ENCODE measurements at places on chromosomes 4 and X.

DNA sequence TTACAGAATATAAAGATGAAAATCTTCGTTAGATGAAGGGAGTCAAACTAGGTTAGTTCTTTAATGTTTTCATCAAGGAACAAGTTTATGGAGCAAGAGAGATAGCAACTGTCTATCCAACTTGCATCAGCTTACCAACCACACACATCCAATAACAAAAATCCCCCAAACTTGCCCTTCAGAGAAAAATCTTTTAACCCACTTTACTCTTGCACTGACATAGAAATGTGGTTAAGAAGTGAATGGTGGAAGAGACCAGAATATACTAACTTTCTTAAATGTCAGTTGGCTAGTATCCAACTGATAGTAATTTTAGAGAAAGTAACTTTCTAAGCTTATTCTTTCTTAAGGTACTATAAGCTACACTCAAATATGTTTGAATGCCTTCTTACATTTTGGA is 1.7 kb upstream of the RAB9A start:
- DNase-seq: no peak

DNA sequence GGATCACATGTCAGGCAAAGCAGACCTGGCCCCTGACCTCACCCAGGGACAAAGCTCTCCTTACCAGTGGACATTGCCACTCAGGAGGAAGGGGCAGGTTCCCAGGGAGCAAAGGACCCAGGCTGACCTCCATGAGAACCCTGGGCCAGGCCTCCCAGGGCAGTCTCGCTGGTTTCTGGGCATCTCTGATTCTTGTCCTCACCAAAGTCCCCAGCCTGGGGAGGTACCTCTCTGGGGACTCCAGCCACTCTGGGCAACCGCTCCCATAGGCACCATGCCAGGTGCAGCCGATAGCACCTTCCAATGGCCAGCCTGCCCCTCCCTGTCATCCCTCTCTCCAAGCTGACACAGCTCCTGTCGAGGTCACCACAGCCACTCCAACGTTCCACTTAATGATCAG is 7.9 kb downstream of the EVC2 start:
- no peak for DNase-seq

DNA sequence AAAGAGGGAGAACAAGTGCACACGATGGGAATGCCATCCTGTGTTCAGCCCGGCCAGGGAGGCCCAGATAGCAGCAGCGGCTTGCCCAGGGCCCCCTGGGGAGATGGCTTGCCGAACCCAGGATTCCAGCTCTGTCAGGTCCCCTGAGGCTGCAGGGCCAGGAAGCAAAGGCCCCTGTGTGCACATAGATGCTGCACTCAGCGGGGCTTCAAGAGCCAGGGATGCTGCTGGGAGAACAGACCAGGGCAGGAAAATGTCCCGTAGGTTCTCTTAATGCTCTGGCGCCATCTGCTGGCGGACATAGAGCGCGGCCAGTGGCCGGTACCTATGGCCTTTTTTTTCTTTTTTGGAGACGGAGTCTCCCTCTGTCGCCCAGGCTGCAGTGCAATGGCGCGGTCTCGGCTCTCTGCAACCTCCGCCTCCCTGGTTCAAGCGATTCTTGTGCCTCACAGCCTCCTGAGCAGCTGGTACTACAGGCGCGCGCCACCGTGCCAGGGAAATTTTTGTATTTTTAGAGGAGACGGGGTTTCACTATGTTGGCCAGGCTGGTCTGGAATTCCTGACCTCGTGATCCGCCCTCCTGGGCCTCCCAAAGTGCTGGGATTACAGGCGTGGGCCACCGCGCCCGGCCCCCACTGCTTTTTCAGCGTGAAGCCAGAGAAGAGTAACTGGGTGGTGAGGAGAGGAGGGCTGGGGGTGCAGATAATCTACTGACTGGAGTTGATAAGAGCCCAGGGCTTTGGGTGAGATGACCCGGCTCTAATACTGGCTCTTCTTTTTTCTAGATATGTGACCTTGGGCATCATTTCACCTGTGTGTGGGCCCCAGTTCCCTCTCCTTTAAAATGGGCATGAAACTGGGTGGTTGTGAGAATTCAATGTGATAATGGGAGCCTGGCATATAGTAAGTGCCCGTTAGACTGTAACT is 22.5 kb downstream of the MED28 start:
- DNase-seq: peak; percentile 39

DNA sequence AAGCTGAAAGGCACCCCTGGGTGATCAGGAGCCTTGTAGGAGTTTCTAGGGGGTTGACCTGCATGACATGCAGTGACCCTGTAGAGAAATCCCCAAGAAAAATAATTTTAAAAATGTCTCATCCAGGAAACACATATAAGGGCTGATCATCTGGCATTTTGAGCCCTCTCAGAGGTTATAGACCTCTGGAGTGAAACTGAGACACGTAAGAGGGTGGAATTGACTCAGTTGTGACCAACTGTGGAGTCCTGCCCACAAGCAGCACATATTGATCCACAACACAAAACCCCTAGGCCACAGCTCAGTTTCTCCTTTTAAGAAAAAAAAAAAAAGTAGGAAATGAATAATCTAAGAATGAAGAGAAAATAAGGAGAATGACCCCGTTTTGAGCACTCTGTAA is 32.5 kb upstream of the MTMR8 start:
- DNase-seq: no peak

DNA sequence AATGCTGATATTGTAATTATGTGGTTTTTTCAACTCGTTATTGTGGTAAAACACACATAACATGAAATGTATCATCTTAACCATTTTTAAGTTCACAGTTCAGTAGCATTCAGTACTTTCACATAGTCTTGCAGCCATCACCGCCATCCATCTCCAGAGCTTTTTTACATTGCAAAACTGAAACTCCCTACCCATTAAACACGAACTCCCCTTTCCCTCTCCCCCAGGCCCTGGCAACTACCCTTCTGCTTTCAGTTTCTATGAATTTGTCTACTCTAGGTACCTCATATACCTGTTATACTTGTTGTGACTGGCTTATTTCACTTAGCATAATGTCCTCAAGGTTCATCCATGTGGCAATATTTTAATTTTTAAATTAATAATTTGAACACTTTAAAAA is 380.6 kb downstream of the MAPK10 start:
- DNase-seq: no peak

DNA sequence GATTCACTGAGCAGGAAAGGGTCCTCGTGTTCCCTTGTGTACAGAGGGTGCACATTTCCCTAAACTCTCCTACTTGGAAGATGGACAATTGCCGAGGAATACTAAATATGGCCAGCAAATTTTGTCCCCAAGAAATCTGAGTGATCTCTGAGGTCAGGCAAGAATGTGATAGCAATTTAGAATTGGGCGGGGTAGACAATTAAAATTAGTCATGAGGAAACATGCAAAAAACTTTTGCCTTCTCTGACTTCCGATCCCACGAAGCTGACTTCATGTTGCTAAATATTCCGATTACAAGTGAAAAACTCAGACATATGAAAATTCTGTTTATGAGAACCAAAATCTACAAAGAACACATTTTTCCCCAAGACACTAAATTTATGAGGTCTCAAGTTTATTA is 453.9 kb upstream of the ZFP42 start:
- DNase-seq: no peak

DNA sequence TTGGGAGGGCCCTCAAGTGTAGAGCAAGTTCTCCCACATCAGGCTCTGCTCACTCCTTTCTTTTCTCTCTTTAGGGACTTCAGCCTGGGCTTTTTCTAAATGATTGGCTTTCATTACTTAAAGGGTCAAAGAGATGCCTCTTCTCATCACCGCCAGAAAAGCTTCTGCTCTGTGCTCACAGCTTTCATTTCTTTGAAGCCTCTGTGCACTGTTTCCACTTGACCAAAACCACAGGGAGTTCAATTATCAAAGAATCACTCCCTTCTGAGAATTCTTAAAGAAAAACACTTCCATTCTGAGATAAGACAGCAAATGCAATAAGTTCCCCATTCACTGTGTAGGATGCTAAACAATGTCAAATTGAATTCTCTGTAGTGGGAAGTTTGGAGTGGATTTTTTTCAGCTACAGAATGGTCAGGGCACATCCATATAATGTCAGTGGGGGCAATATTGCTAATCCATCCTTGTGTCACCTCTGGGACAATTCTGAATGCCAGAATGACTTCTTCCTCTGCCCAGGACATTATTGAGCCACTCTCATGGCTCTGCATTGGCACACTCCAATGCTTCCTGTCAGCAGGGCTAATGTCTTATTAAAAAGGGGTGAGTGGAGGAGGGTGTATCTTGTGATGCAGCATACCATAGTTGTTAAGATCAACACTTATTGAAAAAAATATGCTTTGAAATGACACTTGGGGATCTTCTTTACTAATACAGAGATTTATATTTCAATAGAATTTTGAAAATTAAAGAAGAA is 217.6 kb downstream of the SNCA start:
- no peak for DNase-seq

GRCh38 chr4:144872508-144873225 is 225.3 kb downstream of the ANAPC10 start:
- no peak for DNase-seq

GRCh38 chr4:158625544-158625943 is 46.1 kb downstream of the C4orf46 start:
- no peak for DNase-seq

GRCh38 chr4:14693728-14694127 is 308.6 kb upstream of the CPEB2 start:
- DNase-seq: no peak

GRCh38 chr4:69549651-69550050 is 53.9 kb upstream of the UGT2B4 start:
- DNase-seq: no peak

GRCh38 chr4:118711052-118711451 is 25.9 kb downstream of the METTL14 start:
- DNase-seq: no peak

GRCh38 chrX:53599781-53600396 is 86.6 kb downstream of the HUWE1 start:
- no peak for DNase-seq

DNA sequence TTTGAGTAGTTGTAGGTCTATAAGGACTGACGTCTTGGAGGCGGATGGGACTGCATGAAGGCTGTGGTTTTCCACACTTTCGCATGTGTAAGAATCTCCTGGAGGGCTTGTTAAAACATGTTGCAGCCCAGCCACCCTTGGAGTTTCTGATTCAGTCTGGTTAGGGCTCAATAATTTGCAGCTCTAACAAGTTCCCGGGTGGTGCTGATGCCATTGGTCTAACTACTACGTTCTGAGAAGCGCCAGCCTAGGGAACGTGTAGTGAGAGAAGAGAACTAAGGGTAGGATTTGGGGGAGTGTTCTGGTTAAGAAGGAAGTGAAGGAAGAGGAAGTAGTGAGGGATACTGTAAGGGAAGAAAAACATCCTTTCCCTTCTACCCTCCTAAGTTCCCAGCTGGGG is 138.9 kb downstream of the LARP7 start:
- DNase-seq: no peak

DNA sequence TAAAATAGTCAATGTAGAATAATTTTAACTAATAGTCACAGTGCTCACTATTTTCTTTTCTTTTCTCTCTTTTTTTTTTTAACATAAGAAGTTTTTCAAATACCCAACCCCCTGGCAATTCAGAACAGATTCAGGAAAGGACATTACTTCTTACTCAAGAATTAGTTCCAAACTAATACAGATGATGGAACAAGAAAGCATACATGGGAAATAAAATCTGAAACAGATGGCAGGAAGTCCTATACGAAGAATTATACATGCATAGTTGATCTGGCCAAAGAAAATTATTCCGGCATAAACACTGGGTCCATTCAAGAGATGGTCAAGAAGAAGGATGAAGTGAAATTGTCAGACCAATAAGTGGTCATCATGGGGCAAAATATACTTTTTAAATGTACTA is 614.4 kb upstream of the INTU start:
- no peak for DNase-seq

DNA sequence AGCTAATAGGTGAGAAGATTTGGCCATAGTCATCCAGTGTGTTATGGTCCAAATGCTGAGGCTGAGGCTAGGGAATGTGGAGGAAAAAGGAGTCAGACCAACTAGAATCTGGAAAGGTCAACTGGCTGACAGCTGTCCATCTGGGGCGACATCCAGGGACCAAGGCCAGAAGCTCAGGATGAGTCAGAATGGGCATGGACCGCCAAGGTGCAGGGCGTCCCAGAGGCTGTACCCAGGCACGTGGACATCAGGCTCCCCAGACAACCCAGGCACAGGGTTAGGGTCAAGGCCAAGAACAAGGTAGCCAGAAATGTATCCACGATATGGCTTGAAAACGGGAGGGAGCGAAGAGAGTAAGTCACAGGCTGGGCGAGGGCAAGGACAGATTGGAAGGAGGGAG is 26.1 kb upstream of the PTTG2 start:
- no peak for DNase-seq
